NCI-H2227 treated with DMSO at 0.1 percent for 48 hours (cell line): ENCODE measurements at places on chromosomes 6 and 20.

DNA sequence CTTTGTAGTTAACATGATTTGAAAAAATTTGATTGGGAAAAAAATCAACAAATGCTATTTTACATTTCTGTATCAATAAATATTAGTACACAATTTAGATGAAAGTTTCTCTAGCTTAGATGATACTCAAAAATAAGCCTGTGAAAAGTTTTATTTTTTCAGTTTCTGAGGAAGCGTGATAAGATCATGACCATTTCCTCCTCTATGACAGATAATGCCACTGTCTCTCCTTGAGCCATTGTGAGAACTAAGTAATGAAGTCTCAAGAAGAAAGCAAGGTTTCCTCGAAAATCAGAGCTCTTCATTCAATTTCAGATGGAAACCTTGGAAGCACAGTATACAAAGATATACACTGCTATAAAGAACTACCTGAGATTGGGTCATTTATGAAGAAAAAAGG lies 395.0 kb downstream of the HDGFL1 start:
- DNase-seq = no peak

DNA sequence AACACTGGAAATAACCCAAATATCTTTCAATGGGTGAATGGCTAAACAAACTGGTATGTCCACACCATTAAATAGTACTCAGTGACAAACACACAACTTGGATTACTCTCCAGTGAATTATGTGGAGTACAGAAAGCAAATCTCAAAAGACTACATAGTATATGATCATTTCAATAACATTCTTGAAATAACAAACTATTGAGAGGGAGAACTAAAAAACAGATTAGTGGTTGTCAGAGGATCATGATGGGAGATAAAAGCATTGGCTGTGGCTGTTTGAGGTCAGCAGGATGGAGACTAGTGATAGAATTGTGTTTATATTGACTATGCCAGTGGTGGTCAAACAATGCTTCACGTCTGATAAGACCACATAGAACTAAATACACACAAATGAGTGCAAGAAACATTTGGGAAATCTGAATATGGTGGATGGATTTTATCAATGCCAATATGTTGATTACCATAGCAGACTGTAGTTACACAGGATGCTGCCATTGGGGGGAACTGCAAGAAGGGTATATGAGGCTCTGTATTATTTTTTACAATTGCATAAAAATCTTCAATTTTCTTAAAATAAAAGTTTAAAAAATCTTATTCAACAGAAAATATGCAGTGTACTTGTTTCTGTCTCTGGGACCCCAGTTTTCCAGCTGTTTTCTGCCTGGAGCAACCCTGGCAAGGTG lies 242.0 kb downstream of the TBXT start:
- DNase-seq = no peak

- no peak for DNase-seq
Measured at GRCh38 chr20:3874194-3874844, 14.9 kb upstream of the PANK2 start.

DNA sequence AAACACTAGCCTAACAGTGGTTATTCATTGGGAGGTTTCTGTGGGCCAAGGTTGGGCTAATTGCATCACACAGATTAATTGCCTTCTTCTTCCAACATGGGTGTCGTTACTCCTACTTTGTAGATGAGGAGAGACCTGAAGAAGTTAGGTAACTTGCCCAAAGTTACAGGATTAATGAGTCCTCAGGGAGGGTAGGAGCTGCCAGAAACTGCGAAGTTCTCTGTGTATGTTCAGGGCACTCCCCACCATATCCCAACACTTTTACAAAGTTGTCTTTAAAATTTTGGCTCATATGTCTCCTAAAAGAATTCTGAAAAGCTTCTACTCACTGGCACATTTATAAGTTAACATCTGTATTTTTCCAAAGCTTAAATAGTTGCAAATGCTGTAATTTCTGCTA lies 323.5 kb upstream of the HSF2 start:
- DNase-seq = no peak
